ENCODE measurements at places on chromosomes 16 and 17.
A peak's percentile ranks its signal among the peaks of the same experiment; 100 is the strongest.

DNA sequence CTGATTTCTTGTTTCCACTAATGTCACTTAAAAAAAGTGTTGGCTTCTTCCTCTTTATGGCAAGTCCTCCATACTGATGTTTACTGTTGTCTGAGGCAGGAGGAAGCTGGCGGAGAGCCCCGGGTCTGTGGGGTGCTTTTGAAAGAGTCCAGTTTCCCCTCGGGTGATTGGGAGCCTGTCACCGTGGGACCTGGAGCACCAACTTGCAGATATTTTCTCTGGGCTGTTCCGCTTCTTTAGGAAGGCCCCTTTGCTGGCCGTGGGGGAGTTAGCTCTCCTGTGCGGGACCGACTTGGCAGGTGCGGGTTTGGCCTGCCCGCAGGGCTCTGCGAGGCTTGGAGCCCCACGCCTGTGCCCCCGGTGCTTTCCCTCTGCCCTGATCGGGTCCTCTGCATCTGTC, 3.1 kb downstream of the BANP start:
- DNase-seq, result no peak

DNA sequence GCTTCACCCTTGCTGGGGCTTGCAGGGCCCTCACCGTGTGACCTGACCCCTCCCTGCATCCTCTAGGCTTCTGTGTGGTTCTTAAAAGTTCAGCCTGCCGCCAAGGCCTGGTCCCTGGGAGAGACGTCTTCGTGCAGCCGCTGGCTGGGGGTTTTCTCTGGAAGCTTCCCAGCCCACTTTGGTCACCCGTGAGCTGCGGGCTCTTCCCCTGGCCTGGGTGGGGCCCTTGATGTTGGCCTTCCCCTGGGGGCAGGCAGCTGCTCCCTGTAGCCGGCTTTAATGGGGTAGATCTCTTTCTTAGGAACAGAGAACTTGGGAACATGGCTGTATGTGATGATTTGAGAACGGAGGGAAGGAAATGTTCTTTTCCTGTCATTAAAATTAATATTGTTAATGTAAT, 32.7 kb downstream of the ZNF750 start:
- DNase-seq, result no peak

GRCh38 chr16:59566446-59566845, 832.3 kb upstream of the GOT2 start:
- DNase-seq, result no peak

DNA sequence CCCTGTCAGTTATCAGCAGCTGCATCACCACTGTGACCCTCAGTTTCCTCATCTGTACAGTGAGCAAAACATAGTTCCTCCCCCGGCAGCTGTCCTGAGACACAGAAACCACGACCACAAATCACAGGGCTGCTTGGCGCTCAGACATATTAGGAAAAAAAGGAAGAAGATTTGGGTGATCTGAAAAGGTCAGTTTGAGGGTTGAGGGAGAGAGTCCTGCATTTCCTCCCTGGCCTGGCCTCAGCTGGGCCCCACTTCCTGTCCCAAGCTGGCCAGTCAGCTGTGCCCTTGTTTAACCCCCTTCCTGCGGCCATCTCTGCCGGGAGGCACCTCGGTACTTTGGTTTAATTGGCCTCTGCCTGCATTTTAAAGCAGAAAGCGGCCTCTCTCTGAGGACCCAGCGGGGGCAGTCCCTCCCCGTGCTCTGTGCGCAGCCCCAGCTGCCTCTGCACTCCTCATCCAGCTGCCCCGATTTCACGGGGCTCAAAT, 24.0 kb upstream of the CIBAR2 start:
- peak; percentile 61 for DNase-seq

GRCh38 chr17:58231641-58232040, 6.7 kb upstream of the LPO start:
- DNase-seq, result peak; percentile 72

- DNase-seq, result peak; percentile 100
These were observed 21.3 kb upstream of the HEXD start for GRCh38 chr17:82396601-82397435.

DNA sequence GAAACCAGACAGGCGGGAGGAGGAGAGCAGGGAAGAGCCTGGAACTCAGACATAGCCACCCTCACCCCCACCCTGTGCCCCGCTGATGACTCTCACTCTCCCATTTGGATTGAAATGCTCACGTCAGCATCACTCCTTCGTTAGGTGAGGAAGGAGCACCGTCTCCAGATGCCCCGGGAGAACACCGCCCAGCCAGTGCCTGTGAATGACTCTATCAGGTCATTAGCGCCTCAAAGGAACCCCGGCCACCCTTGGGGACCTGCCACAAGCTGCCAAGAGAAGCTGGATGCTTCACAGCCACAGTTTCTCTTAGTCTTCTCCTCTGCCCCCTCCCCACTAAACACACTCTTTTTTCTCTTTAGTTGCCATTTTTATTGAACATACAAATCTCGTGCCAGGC, 66.0 kb downstream of the CACNG3 start:
- DNase-seq, result no peak

DNA sequence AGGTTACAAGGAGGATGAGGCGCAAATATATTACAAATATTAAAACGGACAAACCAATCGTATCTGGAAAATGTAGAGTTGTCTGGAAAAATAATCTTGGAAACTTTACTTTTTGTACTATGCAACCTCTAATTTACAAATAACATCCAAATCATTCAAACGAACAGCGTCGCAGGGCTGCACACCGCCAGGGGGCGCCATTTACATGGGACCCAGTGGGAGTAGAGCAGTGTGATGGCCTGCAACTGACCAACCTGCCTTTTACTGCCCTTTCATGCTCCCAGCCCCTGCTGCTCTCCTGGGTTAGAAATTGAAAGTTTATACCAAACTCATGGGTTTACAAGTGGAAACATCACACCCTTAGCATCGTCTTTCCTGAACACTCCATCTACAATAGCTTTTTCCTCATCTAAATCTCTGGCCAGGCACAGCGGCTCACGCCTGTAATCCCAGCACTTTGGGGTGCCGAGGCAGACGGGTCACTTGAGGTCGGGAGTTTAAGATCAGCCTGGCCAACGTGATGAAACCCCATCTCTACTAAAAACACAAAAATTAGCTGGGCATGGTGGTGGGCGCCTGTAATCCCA, 10.0 kb downstream of the PITPNC1 start:
- DNase-seq, result peak; percentile 76

GRCh38 chr16:85056211-85056748, 28.7 kb downstream of the KIAA0513 start:
- DNase-seq, result peak; percentile 23

GRCh38 chr16:56758930-56759329, 29.0 kb downstream of the NUP93 start:
- DNase-seq, result no peak

DNA sequence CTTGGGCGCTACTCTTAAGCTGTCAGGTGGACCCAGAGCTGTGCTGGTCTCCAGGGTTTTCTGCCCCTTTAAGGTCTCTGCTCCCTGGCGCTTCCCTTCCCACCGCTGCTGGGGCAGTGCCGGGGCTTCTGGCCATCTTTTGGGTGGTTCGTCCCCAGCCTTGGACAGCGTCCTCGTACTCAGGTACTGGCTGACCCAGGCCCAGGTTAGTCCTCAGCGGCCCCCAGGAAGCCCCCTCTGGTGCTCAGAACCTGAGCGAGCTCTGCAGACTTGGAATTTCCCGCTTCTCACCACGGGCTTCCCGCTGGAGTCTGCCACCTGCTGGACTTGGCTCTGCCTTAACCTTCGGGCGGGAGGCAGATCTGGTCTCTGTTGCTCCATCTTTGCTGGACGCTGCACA, 94.1 kb upstream of the ZNF750 start:
- DNase-seq, result no peak

- DNase-seq, result no peak
These were observed 21.7 kb downstream of the ATP6V0D1 start for GRCh38 chr16:67459066-67459860.

DNA sequence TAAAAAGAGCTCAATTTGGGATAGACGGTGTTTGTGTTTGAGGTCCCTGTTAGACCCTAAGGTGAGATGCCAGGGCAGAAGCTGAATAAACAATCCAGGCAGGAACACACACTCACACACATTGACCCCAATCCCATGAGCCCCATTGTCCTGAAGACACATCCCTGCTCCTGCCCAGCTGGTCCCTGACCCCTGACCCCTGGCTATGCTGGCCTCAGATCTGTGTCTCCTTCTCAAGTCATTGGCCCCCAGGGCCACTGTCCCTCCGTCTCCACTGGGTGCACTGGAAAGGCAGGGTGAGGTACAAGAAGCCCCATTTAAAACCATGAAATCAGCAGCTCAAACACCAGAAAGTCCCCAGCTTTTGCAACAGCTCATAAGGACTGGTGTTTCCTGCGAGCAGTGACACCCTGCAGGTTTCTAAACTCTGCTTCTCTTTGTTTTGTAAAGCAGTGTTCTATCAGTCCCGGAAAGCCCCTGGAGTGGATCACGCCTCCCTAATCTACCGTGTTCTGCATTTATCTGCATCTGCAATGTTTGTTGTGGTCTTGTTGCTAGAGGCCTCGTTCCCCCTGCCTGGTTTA, 18.0 kb upstream of the ASGR2 start:
- no peak for DNase-seq

GRCh38 chr17:32016231-32016630, 9.0 kb downstream of the LRRC37B start:
- no peak for DNase-seq

GRCh38 chr17:66354472-66354871, 52.1 kb downstream of the PRKCA start:
- no peak for DNase-seq

DNA sequence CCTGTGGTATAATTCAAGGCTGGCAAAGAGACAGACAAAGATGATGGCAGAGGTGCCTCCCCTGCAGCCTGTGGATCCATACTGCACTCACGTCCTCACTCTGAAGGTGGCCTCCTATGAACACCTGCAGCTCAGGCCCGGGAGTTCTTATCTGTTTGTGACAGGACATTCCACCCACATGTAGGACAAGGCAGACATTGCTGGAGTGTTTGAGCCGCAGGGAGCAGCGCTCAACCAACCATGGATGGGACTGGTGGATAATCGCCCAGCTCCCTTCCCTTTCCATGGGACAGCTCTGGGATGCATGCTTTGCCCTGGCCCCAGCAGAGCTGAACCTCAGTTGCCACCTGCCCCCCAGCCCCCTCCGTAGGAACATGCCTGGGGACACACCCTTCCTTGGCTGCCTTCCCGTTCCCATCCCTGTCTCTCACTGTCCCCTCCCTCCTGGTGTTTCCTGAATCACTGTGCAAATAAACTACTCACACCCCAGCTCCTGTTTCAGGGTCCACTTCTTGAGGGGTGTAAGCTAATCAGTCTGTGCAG, 22.2 kb downstream of the ITPRIPL2 start:
- peak; percentile 49 for DNase-seq

GRCh38 chr16:16096121-16096857, 127.0 kb downstream of the ABCC6 start:
- DNase-seq, result peak; percentile 38

GRCh38 chr17:18970582-18971480, 18.9 kb downstream of the SLC5A10 start:
- no peak for DNase-seq

GRCh38 chr17:79081571-79082276, 7.1 kb downstream of the ENGASE start:
- no peak for DNase-seq

GRCh38 chr17:73875346-73875745, 231.1 kb upstream of the SDK2 start:
- DNase-seq, result peak; percentile 4

GRCh38 chr17:8706431-8706830, 38.2 kb downstream of the CCDC42 start:
- DNase-seq, result no peak

- no peak for DNase-seq
These were observed 1468.6 kb downstream of the CDH11 start for GRCh38 chr16:63653044-63653839.

- DNase-seq, result no peak
These were observed 279.0 kb downstream of the MRTFB start for GRCh38 chr16:14350081-14350480.

DNA sequence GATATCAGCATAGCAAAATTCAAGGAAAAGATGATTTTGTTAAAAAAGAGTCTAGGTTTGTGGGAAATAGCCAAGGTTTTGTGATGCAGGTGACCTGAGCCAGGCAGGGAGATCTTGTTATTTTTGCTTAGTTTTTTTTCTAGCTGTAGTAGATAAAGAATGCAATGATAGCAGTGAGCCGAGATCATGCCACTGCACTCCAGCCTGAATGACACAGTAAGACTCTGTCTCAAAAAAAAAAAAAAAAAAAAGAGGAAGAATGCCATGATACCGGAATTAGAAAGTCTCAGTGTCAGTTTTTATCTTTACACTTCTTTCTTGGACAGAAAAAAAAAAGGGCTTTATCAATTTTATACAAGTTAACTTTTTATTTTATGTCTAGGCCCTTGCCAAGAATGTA, 27.5 kb downstream of the TMEM238L start:
- DNase-seq, result no peak

- no peak for DNase-seq
These were observed 269.8 kb downstream of the RBFOX1 start for GRCh38 chr16:7602291-7602950.
